Activated T-cell treated with anti-CD3 and anti-CD28 coated beads, Interleukin-2, amount 50 U/mL, for 1 hour (primary cell): ENCODE measurements at places on chromosomes 12 and 14.

DNA sequence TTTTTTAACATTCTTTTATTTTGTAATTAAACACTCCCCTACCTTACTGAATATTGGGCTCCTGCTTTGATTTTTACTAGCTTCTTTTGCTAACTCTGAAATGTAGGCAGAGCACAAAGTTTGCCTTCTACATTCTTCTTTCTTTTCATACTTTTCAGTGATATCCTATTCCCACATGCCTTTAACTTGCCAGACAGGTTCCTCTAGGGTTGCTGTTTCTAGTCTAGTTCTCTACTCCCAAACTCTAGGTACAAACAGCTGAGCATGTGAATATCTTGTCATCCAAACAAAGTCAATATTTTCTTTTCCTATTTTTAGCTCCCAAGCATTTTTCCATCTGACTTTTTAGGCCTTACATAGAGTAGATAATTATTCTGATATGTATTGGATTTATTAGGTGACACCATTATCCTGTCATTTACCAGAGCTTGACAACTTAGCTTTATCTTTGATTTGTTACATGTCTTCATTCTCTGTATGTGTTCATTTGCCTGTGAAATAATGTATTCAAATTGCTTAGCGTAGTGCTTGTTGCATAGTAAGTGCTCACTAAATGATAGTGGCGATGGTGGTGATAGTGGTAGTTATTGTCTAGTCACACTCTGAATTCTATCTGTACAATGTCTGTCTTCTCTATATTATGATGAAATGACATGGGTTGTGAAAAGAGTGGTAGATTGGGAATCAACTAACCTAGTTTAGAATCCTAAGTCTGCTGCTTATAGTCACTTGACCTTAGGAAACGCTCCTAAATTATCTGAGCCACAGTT lies 73.6 kb upstream of the DNM1L start:
- no peak for DNase-seq

DNA sequence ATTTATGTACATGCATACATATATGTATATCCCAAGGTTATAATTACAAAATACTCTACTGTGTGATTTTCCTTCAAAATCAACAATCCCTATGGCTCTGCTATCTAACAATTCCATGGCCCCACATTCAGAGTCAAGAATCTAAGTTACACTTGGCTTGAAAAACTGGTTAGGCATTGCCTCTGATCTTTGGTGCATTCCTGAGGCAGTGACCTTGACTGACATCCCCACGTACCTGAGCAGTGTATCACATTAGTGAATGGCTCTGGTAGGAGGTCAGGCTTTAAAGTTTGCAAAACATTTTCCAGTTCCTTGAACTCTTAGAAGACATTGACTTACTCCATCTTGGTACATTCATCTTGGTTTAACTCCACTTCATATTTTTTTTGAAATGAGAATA lies 8.5 kb upstream of the STON2 start:
- no peak for DNase-seq

GRCh38 chr14:71324767-71325272 lies 417.6 kb downstream of the PCNX1 start:
- no peak for DNase-seq

- DNase-seq: no peak
Measured at GRCh38 chr12:24561882-24562770, 386.8 kb downstream of the BCAT1 start.

DNA sequence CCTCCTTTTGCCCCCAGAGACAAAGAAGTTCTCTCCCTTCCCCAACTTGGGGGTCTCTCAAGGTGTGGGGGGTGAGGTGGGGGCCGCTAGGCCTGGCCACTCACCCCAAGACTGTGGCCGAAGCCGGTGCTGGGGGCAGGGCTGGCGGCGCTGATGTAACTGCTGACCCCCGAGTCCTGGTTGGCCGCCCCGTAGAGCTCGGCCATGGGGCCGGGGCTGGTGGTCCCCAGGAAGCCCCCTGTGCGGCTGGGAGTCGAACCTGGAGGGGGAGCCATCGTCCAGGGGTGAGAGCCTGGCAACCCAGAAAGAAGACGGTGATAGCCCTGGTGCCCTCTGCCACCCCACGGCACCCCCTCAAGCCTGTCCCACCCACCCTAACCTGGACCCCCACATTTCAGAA lies 18.5 kb upstream of the PLA2G1B start:
- no peak for DNase-seq

- DNase-seq: no peak
Measured at GRCh38 chr12:76544601-76545261, 14.8 kb downstream of the OSBPL8 start.

GRCh38 chr12:11882301-11883019 lies 188.3 kb upstream of the BCL2L14 start:
- no peak for DNase-seq

DNA sequence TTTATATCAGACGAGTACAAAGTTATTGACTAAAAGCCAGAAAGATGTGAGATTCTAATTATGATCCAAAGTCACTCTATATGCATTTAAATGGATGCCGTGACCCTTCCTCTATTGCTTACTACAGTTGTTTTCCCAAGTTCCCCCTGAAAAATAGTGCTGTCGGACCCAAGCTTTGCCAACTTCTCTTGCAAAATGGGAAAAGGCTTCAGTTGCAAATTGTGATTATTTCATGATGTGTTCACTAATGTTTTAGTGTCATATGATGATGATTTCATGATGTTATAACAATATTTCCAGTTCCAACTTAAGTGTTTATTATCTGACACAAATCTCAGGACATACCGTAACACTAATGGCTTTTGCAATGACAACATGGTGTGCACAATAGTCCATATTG lies 534.6 kb upstream of the ATP2B1 start:
- no peak for DNase-seq

- no peak for DNase-seq
Measured at GRCh38 chr14:64463873-64464272, 1.4 kb upstream of the AKAP5 start.

GRCh38 chr14:77529963-77530362 lies 31.3 kb upstream of the ISM2 start:
- DNase-seq: no peak

DNA sequence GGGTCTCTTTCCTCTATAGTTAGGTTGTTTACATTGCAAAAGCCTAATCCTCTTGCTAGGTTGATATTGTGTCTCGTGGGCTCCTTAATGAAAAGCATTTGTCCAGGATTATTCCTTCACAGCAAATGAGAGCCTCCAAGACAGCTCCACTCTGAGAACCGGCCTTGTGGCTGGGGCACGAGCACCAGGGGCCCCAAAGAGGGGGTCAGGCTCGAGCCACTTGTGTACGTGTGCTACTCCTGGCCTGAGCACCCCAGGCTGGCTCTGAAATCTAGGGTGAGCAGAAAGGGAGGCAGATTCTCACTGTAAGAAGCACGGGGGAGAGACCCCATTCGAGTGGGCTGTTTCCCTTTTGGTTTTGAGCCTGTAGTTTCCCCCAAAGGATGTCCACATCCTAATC lies 45.0 kb upstream of the FZD10 start:
- DNase-seq: no peak

DNA sequence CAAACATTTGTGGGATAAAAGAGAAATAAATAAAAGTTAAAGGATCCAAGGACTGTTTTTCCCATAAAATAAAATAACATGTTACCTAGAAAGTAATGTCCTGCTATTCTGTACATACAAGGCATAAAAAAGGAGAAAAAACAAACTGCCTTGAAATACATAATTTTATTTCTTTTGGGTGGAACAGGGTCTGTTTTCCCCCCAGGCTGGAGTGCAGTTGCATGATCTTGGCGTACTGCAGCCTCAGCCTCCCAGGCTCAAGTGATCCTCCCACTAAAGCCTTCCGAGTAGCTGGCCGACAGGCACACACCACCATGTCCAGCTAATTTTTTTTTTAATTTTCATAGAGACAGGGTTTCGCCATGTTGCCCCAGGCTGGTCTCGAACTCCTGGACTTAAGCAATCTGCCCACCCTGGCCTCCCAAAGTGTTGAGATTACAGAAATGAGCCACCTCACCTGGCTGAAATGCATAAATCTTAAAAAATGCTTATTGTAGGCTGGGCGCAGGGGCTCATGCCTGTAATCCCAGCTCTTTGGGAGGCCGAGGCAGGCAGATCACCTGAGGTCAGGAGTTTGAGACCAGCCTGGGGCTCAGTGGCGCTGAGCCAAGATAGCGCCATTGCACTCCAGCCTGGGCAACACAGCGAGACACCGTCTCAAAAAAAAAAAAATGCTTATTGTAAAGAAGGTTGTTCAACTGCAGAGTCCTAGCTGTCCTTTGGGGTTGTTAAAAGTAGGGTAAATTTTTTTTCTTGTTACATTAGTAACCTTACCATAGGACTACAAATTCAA lies 4.1 kb upstream of the TUBA1C start:
- no peak for DNase-seq

- DNase-seq: peak; percentile 69
Measured at GRCh38 chr12:53053218-53054111, 3.6 kb downstream of the TNS2 start.

DNA sequence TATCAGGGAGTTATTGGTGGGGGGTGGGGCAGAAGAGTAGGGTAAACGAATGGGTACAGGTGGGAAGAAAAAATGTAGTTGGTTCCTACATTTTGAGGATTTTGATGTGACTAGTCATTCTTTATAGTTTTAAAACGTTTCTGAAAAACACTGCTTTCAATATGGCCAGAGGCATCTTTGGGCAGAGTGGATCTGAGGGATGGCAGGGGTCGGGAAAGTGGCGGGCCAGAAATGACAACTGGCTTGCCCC lies 527 bp upstream of the ATP23 start:
- DNase-seq: no peak

DNA sequence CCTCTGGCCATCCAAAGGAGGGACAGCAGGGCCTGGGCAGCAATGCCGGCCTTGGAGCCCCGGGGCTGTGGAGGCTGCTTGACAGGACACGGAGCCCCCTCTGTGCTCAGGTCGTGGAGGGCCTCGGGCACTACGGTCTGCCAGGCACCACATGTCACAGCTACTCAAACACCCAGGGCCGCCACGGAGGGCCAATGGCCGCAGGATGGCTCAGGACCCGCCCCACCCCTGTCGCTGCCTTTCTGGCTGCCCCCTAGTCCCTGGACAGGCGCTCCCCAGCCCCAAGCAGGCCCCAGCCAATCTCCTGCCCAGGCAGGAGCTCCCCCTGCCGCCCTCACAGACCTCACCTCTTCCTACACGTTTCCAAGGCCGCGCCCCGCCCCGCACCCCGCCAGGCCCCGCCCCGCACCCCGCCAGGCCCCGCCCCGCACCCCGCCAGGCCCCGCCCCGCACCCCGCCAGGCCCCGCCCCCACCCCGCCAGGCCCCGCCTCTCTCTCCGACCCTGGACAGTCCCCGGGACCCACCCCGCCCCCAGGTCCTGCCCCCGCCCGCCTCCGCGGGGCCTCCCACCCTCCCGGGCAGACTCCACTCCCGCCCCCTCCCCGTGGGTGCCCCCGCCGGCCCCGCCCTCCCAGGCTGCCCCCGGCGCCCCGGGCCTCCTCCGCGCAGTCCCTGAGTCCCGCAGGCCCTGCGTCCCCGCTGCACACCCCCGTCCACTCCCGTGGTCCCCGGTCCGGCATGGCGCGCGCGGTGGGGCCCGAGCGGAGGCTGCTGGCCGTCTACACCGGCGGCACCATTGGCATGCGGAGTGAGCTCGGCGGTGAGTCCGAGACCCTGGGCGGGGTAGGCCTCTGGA lies at the start of gene ASPG:
Gene ASPG, plus strand, starts transcription at position 669 of the 857 bp plus-strand sequence. Its CDS starts 71 bp downstream, at position 740.
- peak; percentile 18 for DNase-seq

DNA sequence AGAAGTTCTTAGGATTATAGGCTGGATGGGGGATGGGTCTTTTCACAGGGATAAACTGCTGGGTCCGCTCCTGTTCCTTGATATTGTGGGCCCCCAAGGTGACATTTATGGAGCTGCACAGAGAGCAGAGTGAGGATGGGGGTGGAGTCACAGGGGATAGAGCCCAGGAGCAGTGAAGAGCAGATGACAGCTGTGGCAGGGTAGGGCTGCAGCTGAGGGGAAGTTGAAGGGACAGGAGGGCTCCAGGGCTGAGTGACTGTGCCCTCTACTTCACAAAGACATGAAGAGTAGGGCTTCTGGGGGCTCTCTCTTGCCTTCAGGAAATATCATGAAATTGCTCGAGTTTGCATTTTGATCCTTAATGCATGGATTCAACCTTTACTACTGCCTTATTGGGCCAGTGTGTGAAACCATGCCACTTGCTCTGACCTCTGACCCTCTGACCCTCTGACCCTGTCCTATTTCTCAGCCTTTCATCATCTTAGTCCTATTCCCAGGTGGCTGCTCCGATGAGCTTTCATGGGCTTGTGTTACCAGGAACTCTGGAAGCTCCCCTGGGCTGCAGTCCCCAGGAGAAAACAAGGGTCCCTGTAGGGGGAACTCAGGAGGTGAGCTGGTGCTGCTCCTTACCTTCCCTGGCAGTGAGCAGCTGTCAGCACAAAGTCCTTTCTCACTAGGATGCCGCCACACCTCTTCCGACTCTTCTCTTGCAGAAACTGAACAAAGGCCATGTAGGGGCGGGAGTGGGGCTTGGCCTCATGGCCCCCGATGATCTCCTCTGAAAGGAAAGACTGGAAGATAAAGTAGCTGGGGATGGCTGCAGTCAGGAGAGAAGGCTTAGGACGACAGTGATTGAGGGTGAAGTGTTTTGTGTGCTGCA lies 1.6 kb downstream of the GZMH start:
- DNase-seq: no peak

- DNase-seq: no peak
Measured at GRCh38 chr14:76219873-76220272, 68.2 kb downstream of the GPATCH2L start.

DNA sequence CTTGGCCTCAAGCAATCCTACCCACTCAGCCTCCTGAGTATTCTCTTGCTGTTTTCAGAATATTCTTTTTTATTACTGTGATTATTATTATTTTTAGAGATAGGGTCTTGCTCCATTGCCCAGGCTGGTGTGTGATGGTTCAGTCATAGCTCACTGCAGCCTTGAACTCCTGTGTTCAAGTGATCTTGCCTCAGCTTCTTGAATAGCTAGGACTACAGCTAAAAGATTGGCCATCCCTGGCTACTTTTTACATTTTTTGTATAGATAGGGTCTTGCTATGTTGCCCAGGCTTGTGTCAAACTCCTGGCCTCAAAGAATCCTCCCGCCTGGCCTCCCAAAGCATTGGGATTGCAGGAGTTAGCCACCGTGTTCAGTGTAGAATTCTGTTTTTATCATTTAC lies 73.3 kb downstream of the ERC1 start:
- no peak for DNase-seq

DNA sequence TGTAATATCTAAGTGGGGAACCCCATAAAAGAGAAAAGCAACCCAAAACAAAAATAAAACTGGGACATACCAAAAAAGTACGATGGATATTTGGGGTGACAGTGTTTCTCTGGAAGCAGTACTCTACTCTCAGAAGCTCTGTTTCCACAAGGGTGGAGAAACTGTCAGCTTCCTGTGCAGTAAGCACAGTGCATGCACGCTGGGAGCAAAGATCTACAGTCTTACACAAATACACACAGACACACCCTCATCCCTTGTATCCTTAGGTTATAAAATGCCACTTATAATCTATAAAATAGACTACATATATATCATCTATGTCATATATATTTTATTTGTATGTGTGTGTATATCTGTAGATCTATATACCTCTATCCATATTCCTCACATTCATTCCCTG lies 225.8 kb upstream of the SOX5 start:
- DNase-seq: no peak

GRCh38 chr12:109052097-109052413 lies 321 bp upstream of the USP30 start:
- DNase-seq: no peak
